ENCODE measurements at places on chromosomes 13 and 19. TPM values are rescaled to one million over a fixed set of nuclear protein-coding genes. Genes with fewer than 3 reads are reported as not detected.

Gene CRTC1
- 3.0 TPM for total RNA-seq

Gene LMTK3
- 1.5 TPM for total RNA-seq

Gene SIGLECL1
- not detected for total RNA-seq

Gene FXYD7
- not detected for total RNA-seq

Gene PRTN3
- not detected for total RNA-seq

Gene CD70
- 9.7 TPM for total RNA-seq

Gene CGB1
- not detected for total RNA-seq

Gene DPF1
- total RNA-seq, result 2.6 TPM

Gene ELAVL1
- 28.6 TPM for total RNA-seq
